H54 (cell line): ENCODE measurements at places on chromosomes 13 and 19.

- peak; percentile 2 for DNase-seq
Observed at GRCh38 chr13:70568571-70568970, 460.3 kb upstream of the KLHL1 start.

DNA sequence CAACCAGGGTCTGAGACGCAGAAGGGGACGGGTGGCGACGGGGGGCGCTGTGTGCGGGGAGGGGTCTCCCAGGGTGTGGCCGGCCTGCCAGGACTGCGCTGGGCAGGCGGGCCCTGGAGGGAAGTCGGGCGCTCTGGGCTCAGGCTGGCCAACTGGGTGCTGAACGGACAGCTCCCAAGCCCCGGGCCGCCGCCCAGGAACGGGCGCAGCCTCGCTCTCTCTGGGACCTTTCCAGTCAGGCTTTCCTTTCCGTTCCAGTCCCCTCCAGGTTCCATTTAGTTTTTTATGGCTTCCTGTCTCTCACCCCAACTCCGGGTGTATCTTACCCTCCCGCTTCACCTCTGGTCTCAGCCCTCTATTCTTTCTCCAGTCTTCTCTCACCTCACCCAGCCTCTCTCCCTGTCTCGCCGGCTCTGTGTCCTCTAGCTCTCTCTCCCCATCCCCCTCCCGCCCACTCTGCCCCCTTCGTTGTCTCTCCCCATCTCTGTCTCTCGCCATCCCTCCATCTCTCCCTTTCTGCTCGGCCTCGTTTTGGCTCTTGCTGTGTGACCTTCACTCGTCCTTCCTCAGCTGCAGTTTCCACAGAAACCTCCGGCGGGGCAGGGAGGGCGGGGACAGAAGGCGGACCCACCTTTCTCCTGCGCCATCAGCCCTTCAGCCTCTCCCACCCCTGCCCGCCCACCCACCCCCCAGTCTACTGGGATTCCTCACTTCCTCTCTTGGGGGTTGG lies 3.3 kb upstream of the ATP1A3 start:
- DNase-seq: peak; percentile 91

- DNase-seq: no peak
Observed at GRCh38 chr19:48858984-48859710, 9.3 kb downstream of the PLEKHA4 start.

DNA sequence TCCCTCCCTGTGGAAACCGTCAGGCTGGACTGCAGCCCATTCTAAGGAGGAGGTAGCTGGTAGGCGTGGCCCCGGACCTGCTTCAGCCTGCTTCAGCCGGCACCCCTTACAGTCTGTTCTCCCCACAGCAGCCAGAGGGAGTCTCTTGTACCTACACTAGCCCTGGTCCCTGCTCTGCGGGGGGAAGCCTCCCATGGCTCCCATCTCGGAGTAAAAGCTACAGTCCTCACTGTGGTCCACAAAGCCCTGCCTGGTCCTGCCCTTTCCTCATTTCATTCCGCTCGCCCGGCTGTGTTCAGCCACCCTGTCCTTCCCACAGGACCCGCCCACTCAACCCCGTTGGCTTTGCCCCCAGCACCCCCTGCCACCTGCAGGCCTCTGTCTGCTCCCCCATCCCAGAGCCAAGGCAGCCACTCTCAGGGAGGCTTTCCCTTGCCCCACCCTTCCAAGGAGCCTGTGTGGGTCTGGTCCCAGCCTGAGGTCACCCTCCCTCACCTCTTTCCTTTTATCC lies 1.3 kb downstream of the PGLYRP1 start:
- no peak for DNase-seq

- DNase-seq: no peak
Observed at GRCh38 chr13:27680465-27680864, 58.8 kb downstream of the POLR1D start.

DNA sequence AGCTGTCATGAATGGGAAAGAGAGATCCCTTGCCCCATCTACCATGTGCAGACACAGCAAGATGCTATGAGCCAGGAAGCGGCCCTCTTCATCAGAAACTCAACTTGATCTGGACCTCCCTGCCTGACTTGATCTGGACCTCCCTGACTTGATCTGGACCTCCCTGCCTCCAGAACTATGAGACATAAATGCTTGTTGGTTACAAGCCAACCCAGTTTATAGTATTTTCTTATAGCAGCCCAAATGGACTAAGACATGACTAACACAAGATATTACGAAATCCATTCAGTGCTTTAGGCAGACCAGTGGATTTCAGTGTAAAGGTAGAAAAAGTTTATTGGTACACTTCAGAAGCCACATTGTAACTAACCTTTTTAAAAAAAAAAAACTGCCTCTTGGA lies 15.6 kb downstream of the PCID2 start:
- no peak for DNase-seq

GRCh38 chr13:105902396-105902795 lies 633.1 kb downstream of the EFNB2 start:
- no peak for DNase-seq

- DNase-seq: no peak
Observed at GRCh38 chr19:56086671-56087430, 34.2 kb downstream of the ZNF787 start.

DNA sequence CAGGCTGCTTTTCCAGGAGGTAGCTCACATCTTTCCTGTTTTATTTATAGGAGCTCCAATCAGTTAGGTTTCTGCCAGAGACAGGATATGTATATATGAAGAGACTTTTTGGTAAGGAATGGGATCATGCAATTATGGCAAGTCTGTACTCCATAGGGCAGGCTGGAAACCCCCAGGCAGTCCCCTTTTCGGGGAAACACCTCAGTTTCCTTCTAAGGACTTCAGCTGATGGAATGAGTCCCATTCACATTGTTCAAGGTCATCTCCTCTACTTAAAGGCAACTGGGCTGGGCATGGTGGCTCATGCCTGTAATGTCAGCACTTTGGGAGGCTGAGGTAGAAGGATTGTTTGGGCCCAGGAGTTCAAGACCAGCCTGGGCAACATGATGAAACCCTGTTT lies 10.9 kb upstream of the SLC25A42 start:
- DNase-seq: no peak

DNA sequence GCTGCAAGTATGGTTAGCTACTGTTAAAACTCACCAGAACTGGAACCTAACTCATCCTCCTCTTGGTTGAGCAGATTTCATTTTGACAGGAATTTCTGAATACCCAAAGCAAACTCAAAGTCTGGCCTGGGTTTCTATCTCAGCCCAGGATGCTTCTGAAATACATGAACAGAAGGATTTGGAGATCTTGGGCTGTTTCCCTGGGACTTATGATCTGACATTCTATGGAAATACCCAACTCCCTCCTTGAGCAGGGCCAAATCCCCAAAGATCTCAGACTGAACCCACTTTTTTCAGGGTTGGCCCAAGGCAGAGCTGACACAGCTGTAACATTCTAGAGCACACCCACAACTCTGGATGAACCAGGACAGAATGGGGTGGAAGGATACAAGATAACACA lies 1.1 kb upstream of the ITM2B start:
- no peak for DNase-seq

DNA sequence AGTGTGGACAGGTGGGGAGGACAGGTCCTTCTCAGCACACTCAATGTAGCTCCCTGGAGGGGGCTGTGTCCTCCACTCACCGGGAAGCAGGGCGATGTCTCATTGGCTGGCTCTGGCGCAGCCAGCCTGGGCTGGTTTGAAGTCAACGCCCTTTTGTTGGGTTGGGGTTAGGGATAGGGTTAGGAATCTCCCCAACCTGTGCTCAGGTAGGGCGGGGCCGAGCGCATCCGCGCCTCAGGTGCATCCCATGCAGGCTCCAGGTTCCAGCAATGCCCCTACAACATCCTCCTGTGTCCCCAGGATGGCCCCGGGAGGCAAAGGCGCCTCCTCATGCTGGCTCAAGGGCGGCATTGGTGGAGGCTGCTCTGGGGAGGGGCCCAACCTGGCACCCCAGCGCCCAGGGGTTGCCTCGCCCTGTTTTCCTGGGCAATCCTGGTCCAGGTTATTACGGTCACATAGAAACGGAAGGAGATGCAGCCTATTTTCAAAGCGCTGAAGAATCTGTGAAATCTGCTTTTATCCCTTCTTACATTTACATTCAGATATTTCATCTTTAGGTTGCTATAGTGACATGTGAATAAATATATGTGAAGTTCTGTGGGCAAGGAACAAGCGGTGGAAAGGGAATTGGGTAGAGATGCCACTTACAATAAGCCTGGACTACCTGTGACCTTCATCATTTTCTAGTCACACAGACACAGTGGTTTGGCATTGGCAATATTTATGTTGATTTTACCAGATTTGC lies 74.3 kb downstream of the TM9SF2 start:
- no peak for DNase-seq

DNA sequence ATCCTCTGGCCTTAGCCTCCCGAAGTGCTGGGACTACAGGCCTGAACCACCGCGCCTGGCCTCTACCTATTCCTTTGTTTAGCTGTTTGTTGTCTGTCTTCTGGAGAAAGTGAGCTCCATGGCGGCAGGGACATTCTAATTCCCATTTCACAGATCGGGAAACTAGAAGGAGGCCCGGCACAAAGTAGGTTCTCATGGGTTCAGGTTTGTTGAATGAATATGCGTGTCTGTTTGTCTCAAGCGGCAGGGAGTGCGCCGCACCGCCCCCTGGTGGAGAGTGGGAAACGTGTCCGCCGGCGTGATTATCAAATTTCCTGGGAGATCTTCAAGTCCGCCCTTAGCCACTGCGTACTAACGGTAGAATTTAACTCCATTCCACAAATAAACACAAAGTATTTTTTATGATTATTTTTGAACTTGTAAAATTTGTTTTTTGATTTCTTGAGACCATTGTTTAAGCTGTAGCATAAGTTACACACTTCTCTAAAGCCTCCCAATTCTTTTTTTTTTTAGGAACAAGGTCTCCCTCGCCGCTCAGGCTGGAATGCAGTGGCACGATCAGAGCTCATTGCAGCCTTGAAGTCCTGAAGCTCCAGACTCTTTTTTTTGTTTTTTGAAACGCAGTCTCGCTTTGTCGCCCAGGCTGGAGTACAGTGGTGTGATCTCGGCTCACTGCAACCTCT lies 8.9 kb upstream of the CCDC9 start:
- DNase-seq: no peak

GRCh38 chr19:53545271-53546065 lies 7.5 kb downstream of the ZNF331 start:
- DNase-seq: peak; percentile 92

- peak; percentile 61 for DNase-seq
Observed at GRCh38 chr19:13938301-13939064, at the start of gene PODNL1. Gene PODNL1 (minus strand): TSS chr19:13938417. CDS start chr19:13938181, 236 bp downstream.

DNA sequence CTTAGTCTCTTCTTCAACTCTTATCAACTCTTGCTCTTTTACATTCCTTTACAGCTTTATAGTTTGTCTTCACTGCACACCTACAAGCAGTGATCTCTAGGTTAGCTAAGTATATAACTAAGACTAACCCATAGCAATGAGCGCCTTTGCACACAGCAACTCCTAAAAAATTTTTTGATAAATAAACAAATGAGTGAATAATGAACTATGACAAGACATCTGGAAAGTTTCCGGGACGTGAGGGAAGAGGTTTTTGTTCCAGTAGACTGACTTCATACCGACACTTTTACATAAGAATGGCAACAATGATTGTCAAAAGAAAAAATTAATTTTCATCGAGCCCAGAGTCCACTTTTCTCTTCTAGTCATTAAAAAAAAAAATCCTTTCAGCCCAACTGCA lies 98.3 kb downstream of the ELF1 start:
- DNase-seq: no peak

- no peak for DNase-seq
Observed at GRCh38 chr13:31409678-31410356, 210.0 kb downstream of the B3GLCT start.

- DNase-seq: no peak
Observed at GRCh38 chr13:26557051-26557392, 461 bp upstream of the WASF3 start.

DNA sequence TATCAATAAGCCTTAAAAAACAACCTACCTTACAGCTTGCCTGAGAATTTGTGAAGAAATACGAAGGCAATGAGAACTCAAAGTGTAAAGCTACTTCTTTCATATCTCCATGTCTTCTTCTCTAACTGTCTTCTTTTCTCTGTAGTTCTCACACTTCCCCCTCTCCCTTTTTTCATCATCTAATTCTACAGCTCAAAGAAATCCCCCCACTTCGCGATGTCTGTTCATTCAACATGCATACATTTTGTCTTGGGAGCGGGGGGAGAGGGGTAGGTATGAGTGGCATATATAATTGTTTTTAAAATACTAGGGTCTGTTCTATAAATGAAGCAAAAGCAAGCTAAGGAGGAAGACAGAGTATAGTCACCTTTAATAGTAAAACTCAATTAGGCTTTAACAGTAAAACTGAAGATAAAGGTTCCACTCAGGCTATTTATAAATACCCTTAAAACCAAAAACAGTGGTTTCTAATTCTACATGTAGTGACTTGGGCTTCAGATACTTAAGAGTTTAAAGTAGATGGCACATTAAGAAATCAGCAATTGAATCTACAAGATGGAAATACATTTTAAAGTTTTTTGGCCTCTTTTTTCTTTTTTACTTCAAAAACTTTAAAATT lies 106.9 kb downstream of the KLF12 start:
- DNase-seq: no peak

DNA sequence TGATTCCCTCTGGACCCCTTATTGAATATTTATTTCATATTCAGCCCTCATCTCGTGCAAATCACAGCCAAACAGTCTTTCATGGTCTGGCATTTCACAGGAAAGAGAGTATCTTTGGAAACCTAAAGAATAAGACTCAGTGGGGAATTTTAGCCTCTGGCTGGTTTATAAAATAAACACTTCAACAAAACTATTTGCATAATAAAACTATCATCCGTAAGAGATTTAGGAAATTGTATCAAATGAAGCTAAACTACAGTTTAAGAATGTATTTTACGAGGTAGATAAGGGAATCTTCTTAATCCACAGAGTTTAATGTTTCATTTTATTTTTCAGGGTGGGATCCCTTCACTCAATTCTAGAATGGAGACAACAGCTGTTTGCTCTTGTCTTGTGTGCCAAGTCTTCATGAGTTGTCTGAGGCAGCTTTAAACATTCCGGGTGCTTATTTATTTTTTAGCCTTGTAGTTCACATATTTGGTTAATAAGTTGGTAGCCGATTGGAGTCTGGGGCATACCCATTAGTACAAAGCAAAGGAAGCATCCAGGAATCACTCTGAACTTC lies 634.4 kb upstream of the KLF12 start:
- DNase-seq: no peak

DNA sequence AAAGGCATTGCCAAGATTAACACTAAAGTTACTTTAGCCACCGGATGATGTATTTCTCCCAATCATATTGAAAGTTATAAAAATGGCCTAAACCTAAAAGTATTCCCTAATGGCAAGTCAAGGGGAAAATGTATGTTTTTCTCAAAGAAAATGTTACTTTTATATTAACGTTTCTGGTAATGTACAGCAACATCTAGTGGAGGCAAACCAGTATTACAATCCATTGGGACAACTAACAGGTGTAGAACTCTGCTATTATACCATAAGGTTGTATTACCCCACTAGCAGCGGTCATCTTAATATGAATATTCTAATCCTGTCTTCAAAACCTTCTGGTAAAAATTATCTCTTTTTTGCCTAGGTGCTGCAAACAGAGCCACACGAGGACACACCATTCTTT lies 69.2 kb downstream of the ZNF100 start:
- DNase-seq: peak; percentile 16
